ENCODE measurements at places on chromosomes 2 and 18. TPM values are rescaled to one million over a fixed set of nuclear protein-coding genes. Genes with fewer than 3 reads are reported as not detected.

- DNase-seq, result no peak
Observed at GRCh38 chr2:225017713-225018112, 24.6 kb downstream of the DOCK10 start.

GRCh38 chr18:9613550-9614400 is 584 bp downstream of the PPP4R1 start:
- DNase-seq, result peak; percentile 54

DNA sequence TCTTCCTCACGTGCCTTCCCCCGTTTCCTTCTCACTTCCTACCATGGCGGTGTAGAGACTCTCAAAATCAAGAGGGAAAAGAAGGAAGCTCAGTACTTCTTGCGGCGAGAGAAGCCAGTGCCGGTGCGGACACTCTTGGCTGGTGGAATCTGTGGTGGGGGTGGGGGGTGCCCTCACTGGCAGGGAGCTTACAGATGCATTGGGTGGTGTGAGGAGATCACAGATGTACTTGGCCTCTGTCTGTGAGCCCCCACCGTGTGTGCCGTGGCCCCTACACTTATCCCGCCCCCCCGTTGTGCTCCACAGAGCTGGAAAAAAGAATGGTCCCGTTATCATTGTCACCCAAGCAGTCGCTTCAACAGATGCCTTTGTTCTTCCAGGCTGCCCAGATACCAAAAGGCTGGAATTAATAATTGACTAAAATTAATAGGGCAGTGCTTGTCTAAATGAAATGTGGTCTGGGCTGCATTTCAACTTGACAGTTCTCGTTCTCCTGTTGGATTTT is 79.8 kb downstream of the VAPA start:
- no peak for DNase-seq

GRCh38 chr18:70683263-70683662 is 394.4 kb downstream of the SOCS6 start:
- no peak for DNase-seq

Gene CYP26B1
- total RNA-seq, result 0.42 TPM

Gene RAMP1
- 1.2 TPM for total RNA-seq
